ENCODE measurements at places on chromosomes 12 and 14.

GRCh38 chr14:77267937-77268699 lies 2.9 kb downstream of the NGB start:
- DNase-seq: no peak

GRCh38 chr14:94115058-94115591 lies 4.6 kb downstream of the IFI27 start:
- no peak for DNase-seq

GRCh38 chr14:88695870-88696269 lies 96.9 kb downstream of the EML5 start:
- DNase-seq: peak; percentile 65

DNA sequence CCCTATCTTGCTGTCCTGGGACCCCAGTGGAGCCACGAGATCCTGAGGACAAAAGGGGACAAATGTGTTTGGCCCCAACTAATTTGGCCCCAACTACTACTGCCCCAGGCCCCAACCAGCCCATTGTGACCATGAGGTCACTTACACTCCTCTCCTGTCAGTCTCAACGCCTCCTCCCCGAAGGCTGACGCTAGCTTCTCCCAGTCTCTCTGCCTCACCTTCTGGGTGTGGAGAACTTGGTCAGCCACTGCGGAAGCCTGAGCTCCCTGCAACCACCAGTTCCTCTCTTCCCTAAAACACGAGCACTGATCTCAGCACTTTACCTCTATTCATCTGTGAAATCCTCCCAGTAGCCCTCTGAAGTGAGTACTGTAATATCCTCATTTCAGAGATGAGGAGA lies 13.3 kb downstream of the FAM181A start:
- no peak for DNase-seq

DNA sequence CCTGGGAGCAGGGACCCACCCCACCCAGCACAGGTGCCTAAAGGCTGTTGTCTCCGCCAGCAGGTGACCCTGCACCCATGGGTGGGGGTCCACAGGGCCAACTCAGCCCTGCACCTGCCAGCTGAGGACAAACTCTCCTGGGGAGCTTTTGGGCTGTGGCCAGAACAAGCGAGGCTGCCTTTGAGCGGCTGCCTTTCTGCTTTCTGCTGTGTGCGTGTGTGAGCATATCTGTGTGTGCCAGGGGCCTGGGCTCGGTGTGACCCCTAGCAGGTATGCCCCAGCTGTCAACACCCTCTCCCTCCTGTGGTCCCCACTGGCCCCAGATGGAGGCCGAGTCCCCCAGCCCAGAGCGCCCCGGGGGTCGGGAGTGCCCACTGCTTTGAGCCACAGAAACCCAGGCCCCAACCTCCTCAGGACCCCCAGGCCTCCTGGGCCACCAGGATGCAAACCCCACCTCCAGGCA lies 25.9 kb upstream of the GPR132 start:
- DNase-seq: no peak
